GM03348 (cell line): ENCODE measurements at places on chromosomes 12 and 14.

GRCh38 chr12:112684742-112685141, 106.8 kb upstream of the RPH3A start:
- DNase-seq: no peak

- DNase-seq: no peak
These were observed 17.3 kb downstream of the KLRB1 start for GRCh38 chr12:9590441-9590840.

DNA sequence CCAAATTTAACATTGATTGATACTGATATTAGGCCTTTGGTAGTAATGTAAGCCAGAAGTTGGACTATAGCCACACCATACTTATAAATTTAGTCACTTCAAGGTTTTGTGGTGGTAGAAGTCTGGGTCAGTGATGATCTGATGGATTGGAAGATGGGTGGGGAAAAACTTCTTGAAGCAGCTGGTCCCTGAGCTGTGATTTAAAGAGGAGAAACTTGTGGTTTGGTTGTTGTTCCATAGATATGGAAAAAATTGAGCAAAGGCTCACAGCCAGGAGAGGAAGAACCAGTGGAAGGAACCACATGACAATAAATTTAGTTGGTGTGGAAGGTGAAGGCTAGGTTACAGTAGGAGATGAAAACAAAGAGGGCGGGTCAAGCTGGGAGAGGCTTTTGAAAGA, 26.1 kb downstream of the PTHLH start:
- DNase-seq: peak; percentile 28

DNA sequence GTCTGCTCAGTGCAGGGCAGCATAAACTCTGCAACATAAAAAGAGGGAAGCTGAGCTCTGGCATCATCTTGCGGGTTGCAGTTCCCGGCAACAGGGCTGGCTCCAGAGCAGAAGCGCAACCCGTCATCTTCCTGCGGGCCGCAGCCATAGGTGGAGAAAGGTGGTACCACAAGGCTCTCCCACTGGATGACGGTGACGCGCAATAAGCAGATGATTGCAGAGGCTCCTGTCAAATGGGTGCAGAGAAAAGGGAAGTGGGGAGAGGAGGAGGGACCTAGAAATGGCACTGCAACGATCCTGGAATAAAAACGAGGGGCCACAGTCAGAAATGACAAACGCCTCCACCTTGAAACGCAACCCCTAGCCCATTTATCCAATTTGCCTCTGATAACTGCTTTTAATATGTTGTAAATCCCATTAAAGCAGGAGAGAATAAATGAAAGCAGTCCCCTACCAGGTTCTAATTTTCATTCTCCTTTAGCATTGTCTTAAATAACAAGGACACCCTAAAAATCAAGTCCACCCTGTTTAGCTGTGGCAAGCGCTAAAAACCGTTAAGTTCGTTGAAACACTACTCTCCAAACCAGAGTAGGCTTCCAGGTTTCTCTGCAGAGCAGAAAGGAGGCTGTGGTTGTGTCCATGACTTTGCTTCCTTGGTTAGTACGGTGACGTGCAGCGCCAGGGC, 30.9 kb upstream of the TUBA1C start:
- no peak for DNase-seq

DNA sequence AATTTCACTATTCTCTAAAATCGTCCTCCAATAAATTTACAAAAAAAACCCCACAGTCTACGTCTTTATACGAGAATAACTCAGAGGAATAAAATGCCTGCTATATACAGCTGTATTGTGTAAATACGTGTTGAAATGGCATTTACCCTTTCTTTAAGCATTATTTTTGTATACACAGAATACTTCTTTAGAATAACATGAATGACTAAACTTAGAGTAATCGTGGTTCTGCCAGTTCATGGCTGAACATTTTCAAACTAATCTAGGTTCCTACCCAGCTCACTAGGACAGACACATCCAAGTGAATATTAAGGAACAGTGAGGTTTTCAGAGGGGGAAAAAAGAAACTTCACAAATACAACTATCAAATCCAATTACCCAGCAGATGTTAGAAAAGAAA, 24.6 kb downstream of the DICER1 start:
- DNase-seq: no peak

GRCh38 chr12:12379831-12380730, 23.2 kb downstream of the BORCS5 start:
- DNase-seq: peak; percentile 22

DNA sequence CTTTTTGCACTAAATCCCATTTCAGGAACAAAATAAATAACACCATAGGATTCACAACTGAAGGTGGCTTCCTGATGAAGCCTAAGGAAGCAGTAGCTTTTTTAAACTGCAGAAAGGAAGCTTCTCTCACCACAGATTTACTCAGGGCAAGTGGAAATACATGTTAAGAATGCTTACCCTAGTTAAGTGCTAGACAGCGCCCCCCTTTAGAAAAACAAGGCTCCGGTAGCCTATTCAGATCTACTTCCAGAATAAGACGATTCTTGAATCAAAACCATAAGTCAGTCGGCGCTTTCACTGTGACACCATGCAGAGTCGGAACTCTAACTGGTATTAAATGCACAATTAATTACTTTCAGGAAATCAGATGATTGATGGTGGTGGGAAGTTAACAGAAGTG, 41.9 kb downstream of the E2F7 start:
- DNase-seq: no peak

DNA sequence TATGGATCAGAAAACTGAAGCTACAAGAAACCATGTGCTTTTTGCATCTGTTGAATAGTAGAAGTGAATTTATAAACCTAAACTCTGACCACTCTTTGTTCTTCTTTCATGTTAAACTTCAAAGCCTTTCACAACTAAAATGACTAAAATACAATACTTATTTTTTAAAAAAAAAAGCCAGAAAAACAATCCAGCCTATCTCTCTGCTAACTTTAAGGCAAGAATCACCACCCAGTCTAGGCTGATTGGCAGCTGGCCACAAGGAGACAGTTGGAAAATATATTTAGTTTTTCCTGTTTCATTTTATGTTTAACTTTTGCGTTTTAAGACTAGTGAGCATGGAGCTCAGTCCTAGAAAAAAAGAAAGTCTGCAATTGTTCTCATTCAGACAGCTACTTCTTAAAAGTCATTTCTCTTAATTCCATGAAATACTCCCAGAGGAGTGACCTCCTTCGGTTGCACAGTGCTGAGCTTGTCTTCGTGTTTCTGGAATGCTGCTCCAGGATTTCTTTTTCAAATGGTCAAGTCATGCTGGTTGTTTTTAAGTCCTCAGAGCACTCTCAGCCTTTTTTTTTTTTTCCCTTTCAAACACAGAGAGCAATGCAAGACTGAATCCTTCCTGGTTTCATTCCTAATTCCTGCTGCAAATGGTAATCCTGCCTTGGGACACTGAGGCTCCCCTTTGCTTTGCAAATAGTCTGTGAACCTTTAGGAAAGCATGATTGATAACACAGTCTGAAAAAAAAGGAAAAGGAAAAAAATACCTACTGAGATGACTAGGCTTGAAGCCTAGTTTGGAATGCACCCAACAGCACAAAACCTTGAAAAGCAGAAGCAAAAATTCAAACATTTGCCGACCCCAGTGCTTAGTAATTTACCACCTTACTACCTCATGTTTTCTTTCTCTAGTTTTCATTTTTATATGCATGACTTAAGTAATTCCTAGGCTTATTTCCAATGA, 233.3 kb upstream of the DAAM1 start:
- no peak for DNase-seq

DNA sequence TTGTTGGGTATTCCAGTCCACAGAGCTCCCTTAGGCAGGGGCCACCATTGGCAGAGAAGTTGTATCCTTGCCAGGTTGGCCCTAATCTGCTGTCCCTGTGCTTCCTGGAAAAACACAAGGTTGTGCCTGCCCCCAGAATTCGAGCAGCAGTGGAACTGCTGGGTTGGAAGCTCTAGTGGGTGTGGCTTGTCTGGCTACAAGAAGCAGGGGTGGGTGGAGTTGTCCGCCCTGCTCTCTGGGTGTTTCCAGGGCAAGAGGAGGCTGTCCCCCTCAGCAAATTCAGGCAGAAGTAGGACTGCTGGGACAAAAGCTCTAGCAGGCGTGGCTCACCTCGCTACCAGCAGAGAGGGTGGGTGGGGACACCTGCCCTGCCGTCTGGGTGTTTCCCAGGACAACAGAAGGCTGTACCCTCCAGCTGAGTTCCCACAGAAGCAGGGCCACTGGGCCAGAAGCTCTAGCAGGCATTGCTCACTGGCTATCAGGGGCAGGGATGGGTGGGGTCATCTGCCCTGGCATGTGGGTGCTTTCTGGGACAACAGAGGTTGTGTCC, 72.8 kb upstream of the NPAS3 start:
- no peak for DNase-seq

DNA sequence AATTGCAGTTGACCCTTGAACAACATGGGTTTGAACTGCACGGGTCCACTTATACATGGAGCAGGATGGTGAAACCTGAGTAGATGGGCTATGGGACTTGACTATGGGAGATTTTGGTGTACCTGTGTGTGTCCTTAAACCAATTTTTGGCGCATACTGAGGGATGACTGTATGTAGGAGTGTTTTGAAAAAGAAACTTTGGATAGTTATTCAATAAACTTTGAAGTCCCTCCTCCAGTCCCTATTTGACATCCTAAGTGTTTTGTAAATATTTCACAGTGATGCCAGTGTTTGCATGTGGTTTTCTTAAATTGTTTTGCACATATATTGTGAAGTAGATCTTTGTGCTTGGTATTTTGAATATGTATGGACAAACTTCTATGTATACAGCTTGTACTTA, 12.4 kb downstream of the KTN1 start:
- no peak for DNase-seq

DNA sequence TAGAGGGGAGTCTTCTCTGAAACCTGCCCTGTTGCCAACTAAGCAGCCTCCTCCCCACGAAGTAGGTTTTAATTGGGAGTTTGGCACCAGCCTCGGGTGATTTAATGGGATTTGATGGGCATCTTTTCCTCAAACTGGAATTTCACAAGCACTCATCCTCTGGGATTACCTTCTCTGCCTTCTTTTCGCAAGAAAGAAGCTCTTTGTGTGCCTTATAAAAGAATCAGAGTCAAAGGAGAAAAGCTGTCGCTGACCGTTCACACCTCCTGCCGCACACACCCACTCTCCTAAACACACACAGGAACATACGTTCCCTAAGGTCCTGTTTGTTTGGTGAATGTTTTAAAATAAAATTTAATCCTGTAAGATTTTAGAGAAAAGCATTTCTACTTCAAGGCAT, 84.0 kb downstream of the PRMT8 start:
- no peak for DNase-seq

DNA sequence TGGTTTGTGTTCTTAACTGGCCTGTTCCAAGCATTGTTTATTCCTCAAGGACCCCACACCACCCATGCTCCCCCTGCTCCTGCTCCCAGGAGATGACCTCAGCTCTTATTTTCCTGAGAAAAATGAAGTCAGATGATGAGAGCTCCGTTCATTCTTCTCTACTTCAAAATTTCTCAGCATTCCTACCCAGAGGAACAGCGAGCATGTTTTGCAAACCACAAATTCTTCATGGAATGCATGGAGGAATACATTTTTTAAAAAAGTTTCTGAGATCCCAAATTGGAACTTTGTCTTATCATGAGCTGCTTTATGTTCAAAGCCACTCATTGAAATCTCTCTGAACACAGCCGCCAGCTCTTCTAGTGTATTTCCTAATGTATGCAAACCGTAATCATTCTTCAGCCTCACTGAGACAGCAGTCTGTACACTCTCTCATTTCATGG, 44.9 kb downstream of the SYNE2 start:
- peak; percentile 23 for DNase-seq

- no peak for DNase-seq
These were observed 660 bp upstream of the HCFC2 start for GRCh38 chr12:104063712-104064030.

DNA sequence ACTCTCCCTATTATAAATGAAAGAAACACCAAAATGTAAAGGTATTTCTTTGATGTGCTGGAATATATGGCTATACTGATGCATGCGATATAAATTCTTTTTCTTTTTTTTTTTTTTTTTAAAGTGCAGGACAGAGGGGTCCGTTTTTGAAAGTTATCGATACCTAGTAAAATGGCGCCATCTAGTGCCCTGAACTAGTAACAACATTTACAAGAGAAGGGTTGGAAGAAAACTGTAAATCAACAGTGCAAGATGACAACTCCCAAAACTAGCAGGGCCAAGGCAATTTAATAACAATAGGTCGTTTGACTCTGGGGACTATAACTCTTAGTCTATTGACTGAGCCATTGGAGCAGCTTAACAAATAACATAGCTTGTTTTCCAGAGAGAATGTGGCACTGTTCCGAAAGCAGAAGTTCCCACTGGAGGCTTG, 137.7 kb downstream of the SPTSSA start:
- peak; percentile 53 for DNase-seq

DNA sequence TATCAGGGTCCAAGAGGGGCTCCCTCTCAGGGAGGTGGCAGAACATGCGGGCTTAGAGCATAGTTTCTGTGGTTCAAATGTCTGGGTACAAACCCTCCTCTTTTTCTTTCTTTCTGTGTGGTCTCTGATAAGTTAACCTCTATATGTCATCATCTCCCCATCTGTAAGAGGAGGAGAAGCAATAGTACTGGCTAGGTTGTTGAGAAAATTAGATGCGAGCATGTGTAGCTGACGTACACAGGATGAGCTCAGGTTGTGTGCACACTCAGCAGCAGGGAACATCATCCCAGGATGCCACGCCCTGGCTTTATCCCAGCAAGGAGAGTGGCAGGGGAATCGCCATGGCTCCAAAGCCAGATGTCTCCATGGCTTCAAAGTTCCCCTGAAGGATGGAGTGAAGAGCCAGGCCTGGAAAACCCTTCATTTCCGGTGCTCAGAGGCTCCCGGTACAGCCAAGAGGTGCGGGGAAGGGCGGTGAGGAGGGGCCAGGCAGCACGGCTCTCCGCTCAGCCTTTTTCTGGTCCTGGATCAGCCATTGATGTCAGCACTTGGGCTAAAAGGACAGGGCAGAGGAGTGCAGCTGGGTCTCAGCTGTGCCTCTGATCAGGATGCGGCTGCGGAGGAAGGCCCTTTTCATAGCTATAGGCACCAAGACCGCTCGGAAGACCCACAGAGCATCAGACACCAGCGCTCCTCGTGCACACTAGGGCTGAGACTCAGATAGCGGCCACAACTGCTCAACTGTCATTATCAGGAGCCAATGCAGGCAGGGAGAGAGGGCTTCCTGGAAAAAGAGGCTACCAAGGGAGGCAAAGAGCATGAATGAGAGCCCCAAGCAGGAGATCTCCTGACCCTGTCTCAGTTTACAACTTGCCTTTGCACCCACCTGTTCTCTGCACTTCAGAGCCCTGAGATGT, 41.5 kb downstream of the ARL6IP4 start:
- no peak for DNase-seq

GRCh38 chr12:59472273-59472672, 123.6 kb upstream of the SLC16A7 start:
- DNase-seq: no peak

DNA sequence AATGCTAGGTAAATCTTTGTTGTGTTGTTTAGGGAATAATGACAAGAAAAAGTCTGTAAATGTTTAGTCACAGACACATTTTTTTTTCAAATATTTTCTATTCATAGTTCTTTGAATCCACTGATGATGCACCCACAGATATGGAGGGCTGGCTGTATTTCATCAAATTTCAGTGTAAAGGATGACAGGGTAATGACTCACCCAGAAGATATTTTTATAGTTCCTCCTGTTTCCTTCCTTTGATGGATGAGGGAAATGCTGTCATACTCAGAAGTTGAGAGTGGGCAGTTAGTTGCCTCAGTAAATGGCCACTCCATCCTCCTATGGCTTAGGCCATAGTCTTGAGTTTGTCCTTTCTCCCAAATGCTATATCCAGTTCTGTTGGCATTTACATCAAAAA, 76.9 kb upstream of the REP15 start:
- peak; percentile 74 for DNase-seq
